Stimulated activated CD8-positive, alpha-beta memory T cell treated with anti-CD3 and anti-CD28 coated beads, Interleukin-4, amount 100 ng/mL, for 4 hours (primary cell): ENCODE measurements at places on chromosomes 16 and 17.

DNA sequence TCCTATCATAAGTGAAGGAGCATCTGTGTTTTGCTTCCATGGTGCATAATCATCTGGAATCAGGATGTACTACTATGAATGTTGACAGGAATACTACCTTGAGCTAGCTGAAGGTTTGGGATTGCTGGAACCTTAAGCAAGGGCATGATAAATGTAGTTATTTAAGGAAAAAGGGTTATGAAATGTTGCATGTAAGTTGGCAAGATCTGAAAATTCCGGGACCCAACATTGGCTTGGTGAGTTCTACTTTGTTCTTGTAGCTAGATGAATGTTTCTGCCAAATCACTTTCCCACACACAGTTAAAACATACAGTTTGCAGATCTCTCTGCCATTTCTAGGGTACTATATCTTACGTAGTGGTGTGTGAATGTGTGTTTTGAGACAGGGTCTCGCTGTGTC, 13.6 kb downstream of the RHOT1 start:
- no peak for DNase-seq

DNA sequence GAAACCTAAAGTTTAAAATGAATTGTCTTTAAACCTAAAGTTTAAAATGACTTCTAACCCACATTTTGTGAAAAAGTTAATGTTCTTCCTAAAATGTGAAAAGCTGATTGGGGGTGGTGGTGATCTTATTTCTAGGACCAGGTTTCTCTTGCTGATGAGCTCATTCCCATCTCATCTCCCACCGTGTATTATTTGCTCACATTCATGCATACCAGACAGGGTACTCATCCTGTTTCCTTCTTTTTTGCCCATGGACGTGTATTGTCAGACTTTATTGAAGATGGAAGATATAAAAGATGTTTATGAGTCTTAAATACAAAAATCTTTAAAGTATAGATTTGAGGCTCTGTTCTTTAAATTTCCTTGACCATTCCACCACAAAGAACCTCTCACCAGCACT, 70.1 kb upstream of the MPHOSPH6 start:
- DNase-seq: no peak

DNA sequence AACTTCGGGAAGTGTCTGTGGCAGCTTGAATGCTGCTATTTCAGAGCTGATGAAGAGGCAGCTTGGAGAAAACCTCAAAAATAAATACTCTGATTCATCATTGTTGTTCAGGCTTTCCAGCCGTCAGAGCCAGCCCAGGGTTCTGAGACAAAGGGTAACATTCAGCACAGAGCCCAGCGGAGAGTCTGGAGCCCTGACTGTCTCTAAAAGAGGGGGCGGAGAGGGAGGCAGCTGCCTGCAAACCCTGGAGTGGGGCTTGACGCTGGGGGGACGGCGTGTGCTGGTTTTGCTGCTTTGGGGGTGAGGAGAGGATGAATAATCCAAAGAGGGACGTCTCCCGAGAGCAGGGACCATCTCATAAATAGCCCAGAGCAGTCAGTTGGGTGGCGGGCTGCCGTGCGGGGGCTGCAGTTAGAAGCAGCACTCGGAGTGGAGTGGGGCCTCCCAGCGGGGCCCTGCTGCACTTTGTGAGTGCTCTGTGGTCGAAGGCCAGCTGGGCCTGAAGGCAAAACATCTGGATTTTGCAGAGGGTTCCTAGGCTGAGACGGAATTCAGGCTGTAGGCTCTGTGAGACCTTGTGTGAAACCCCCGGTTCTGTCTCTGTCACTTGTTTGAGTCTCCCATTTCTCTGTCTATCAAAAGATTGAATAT, 237.8 kb downstream of the PRKCA start:
- DNase-seq: no peak

DNA sequence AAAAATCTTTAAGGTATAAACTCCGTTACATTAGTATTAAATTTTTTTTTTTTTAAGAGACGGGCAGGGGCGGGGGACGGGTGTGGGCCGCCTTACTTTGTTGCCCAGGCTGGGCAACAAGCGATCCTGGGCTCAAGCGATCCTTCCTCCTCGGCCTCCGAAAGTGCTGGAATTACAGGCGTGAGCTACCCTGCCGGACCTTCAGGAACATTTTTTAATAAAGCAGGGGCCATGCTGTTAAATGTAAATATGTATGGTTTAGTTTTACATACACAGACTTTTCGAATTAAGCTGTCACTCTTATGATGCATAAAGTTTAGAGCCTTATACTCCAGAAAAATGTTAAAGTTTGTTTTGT, 2.4 kb downstream of the PPM1D start:
- no peak for DNase-seq

DNA sequence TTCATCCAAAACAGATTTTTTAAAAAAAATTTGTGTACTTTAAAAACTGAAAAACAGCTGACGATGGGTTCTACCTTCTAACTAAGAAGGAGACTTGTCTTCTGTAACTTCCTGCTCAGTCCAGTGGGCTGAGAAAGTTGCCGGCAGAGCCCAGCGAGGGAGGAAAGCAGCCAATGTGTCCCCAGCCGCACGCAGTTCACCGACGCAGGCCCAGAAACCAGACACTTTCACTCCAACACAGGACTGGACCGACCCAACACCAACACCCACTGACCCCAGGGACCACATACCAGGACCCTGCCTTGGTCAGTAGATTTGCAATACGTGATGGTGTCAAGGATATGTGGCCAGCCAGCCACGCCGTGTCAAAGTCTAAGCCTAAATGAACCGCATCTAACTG, 25.6 kb downstream of the TRAP1 start:
- no peak for DNase-seq

DNA sequence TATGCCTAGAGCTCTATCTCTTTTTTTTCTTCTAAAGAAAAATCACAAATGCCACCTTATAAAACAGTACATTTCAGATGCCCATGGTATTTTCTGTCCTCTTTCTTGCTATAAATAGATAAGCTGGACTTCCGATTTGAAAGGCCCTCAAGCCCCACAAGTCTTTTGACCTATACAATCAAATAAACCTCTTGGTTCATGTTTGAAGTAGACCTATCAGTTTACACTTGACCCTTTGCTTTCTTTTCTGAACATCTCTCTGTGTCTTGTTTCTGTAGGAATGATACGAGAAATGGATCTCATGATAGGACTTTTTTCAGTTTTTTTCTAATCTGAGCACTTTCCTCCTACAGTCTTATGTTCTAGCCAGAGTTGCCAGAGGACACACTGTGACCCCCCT, 327.2 kb downstream of the SOX9 start:
- no peak for DNase-seq

- no peak for DNase-seq
Measured at GRCh38 chr17:73194514-73195222, 1.8 kb downstream of the COG1 start.

DNA sequence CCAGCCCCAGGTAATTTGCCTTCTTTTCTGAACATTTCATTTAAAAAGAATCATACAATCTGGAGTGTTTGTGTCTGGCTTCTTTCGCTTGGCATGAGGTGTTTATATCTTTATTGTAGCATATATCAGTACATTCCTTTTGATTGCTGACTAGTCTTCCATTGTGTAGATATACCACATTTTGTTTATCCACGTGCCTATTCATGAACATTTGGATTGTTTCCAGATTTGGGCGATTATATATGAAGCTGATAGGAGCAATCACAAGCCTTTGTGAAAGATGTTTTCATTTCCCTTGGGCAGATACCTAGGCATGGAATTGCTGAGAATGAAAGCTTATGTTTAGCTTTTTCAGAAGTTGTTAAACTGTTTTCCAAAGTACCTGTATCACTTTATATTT, 120.3 kb downstream of the AATF start:
- DNase-seq: no peak

DNA sequence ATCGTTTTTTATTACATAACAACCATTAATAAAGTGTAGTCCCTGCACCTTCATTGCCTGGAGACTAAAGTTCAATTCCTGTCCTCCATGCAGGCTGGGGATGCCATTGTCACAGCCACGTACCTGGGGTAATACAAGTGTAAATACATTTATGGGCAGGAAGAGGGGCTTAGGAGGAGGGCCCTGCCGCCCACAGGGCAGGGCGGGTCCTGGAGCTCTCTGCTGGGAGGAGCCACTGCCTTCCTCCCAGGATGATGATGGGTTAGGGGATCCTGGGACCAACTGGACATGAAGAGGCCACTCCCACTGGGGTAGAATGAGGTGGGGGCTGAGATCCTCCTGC, 44.1 kb upstream of the SLC38A10 start:
- DNase-seq: no peak

DNA sequence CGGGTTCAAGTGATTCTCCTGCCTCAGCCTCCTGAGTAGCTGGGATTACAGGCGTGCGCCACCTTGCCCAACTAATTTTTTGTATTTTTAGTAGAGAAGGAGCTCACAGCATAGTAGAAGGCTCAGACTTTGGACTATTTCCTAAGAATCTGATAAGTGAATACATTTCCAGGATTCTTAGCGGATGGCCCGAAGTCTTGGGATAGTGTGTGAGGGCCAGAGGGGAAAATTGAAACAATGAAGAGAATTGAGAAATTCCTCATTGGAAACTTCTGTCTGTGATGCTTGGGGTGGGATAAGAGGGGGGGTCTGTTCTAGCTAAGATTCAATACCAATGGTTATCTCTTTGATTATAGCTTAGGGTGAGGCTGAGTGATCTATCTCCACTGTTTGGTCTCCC, 183.3 kb downstream of the MSI2 start:
- no peak for DNase-seq

GRCh38 chr17:63960430-63960829, 12.3 kb downstream of the SCN4A start:
- no peak for DNase-seq

GRCh38 chr16:51154271-51155171, 3.5 kb upstream of the SALL1 start:
- DNase-seq: no peak

- no peak for DNase-seq
Measured at GRCh38 chr16:86069736-86070298, 170.9 kb downstream of the IRF8 start.

DNA sequence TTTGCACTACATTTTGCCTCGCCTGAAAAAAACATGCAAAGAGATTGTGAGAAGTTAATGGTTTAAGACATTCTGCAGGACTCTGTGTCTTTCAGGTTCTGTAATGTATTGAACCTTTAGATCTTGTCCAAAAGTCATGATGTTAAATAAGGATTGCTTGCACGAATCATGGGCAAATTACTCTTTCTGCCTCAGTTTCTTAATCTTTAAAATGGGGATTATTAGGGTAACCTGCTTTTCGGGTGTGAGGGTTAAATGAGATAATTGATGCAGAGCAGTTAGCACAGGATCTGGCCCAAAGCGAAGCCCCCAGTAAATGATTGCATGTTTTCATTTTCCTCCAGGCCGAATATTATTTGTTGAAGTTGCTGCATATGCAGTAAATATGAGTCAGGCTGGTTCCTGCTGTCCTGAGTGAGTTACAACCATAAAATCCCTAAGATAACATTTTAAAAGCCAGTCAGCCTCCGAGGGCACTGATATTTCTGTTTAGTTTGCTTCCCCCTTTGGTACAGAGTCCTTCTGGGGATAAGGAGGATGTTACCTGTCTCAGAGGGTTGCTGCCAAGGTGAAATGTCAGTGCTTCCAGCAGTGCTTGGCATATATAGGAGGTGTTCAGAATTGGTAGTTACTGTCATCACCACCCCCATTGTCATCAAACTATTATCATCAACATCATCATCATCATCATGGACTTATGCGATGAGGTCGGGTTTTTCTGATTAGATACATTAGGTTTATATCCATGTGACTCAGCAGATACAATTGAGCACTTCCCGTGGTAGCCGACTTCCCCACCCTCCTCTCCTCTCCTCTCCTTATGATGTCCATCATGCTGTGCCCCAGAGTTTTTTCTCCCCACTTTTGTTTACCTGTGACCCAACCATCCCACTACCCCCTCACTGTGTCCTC, 20.6 kb upstream of the ARHGAP17 start:
- no peak for DNase-seq

DNA sequence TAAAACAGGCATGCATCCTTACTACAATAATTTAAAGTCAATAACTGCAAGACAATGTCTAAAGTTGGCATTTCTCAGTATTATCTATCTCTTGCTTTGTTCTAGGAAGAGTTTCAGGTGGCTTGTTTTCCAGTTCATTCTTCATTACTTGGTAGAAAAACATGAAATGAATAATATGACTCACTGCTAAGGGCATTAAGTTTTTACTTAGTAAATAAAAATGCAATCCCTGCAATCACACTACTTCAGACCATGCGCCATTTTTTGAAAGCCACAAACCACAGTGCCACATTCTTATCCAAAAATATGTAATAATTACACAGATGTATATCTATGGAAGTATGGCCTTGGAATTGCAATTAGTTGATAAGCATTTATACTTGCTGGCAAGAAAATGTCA, 55.4 kb downstream of the CREBBP start:
- no peak for DNase-seq

DNA sequence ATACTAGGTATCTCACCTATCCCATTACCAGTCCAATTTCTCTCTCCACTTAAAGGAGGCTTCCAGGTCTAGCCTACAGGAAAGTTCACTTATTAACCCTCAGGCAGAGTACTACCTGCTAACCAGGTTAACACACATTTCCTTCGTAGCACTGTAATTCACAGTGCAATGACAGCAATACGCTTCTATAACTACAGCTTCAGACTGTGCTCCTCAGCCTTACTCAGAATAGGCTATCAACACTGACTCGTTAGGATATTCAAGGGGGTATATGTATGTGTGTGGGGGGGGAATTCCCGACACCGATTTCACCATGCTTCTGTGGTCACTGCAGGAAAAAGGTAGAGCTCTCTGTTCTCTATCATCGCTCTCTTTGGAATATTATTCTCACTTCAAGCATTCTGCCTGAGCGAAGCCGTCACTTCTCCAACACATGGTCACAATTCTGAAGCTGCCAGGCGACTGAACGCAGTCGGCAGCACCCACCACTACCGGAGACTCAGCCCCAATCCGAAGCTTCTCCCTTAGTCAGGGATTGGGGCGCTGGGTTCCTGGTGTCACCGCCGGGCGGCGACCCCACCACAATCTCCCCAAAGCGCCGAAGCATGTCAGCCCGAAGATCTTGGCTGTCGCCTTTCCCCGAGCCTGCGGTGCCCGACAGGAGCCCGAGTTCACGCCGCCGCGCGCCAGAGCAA, 618 bp downstream of the GGA3 start:
- peak; percentile 21 for DNase-seq

DNA sequence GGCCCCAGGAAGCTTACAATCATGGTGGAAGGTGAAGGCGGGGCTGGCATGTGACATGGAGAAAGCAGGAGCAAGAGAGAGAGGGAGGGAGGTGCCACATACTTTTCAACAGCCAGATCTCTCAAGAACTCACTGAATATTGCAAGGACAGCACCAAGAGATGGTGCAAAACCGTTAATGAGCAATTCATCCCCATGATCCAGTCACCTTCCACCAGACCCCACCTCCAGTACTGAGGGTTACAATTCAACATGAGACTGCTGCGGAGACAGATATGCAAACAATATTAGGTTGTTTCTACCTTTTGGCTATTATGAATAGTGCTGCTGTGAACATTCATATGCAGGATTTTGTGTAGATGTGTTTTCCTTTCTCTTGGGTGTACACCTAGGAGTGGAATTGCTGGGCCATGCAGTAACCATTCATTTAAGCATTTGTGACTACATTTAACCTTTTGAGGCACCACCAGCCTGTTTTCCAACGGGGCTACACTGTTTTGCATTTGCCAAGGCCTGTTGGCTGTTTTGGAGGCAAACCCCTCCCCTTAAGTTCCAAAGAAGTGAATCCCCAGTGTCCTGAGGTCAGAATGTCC, 28.8 kb downstream of the PLCG2 start:
- no peak for DNase-seq
